Posterior cingulate gyrus (tissue), 11 donors: ENCODE measurements at places on chromosomes 3 and 15.

DNA sequence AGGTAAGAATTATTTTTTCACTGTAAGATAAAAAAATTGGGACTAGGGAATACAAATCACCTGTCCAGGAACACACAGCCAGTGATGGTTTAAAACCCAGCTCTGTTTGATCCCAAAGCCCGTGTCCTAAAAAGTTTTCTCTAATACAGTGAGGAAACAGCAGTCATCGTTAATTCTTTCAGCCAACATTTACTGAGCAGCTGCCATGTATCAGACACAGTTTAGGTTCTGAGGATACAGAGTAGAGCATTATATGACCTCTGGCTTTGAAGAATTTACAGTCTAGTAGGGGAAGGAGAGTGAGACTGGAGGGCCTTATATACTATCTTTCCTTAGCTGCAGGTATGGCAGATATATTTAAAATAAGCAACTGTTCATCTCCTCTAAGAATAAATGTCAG is 82.7 kb downstream of the KCNMB2 start:
- no peak for DNase-seq

- DNase-seq = no peak
Observed at GRCh38 chr15:100159436-100159835, 182.3 kb downstream of the ADAMTS17 start.

DNA sequence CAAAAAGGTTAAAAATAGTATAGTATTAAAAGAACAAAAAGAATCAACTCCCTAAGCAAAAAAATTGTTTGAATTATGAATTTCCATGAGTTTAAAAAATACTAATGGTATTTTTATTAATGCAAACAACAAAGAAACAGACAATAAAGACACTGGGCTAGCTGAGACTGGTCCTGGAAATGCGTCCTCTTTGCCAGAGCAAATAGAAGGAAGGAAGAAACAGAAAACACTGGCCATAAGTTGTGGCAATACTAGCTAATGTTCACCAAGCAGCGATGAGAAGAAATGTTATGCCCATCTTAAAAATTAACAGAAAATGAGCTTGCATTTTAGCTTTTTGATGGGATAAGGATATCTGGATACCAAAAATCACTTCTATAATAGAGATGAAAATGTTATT is 88.6 kb downstream of the TBL1XR1 start:
- no peak for DNase-seq

DNA sequence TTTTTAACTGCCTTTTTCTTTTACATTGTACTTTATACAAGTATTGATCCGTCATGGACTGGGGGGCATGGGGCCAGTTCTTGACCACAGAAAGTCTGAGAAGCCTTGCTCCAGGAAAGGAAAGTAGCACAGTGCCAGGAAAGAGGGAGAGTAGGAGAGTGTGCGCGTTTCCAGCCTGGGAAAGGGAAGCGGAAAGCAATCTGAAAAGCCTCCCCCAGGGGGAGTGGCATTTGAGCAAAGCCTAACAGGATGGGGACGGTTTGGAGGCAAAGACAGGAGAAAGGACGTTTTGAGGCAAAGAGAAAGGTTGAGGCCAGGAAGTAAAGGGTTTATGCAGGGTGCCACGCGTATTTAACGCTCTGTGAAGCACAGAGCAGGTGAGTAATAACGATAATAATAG is 116.9 kb downstream of the RORA start:
- DNase-seq = no peak

DNA sequence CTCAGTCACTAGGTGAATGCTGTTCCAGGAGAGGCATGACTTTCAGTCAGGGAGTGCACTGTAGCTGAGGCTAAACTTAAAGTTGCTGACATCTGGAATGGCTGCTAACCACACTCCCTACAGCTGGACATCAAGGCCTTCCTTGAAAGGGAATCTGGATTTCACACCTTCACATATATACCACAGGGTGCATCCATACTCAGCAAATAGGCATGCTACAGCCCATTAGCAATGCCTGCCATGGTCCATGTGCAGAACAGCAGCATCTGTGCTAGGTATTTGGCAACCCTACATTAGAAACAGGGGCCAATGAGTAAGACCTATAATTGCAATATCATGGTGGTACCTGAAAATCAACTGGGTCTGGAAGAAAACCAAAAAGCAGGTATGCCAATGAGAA is 74.8 kb downstream of the SNTN start:
- no peak for DNase-seq

DNA sequence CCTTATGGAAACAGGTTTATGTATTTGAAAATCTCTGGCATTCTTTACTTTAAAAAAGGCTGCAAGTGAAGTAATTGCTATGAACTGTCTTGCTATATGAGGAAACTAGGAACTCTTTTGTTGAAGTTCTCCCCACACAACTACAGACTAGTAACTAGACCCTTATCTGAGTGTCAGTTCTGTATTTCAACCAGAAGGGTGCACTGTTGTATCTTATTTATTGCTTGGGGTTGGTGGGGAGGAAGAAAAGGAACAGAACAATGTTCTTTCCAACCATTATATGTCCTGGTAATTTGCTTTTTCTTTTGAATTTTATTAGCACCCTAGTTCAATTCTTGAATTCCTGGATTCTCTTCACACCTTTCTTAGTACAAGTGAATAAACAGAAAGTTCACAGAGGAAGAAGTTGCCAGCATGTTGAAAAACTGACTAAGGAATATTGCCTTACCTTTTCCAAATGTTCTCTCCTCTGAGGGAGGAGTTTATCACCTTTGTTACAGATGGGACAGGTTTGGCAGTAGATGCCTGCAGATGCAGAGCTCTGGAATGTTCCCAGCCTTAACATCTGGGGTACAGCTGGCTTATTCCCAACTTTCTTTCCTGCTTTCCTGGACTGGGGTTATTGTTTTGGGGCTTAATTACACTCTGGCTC is 162.4 kb upstream of the CFAP20DC start:
- DNase-seq = no peak

GRCh38 chr3:7015683-7016440 is 154.9 kb downstream of the GRM7 start:
- DNase-seq = no peak

DNA sequence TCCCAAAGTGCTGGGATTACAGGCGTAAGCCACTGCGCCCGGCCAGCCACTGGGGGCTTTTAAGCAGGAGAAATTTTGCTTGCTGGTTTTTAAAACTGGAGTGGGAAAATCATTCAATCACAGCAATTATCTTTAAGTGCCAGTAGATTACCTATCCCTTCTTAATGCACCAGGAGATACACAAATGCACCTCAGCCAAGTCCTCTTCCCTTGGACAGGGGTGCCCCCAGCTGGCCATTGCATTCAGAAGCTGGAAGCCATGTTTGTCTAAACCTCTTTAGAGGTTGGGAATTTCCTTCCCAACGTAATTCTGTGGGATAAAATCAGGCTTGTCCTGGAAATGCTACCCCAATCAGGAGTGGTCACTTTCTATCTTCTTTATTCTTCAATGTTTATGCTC is 26.6 kb downstream of the MIX23 start:
- DNase-seq = no peak

- no peak for DNase-seq
Observed at GRCh38 chr3:69014022-69014580, 617 bp upstream of the EOGT start.

DNA sequence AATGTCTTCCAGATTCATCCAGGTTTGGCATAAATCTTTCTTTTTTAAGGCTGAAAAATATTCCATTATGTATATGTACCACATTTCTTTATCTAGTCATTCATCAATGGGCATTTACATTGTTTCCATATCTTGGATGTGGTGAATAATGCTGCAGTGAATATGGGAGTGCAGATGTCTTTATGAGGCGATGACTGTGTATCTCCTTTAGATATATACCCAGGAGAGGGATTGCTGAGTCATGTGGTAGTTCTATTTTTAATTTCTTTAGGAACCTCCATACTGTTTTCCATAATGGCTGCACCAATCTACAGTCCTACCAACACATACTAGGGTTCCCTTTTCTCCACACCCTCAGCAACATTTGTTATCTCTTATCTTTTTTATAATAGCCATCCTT is 96.3 kb downstream of the LRRC28 start:
- no peak for DNase-seq

DNA sequence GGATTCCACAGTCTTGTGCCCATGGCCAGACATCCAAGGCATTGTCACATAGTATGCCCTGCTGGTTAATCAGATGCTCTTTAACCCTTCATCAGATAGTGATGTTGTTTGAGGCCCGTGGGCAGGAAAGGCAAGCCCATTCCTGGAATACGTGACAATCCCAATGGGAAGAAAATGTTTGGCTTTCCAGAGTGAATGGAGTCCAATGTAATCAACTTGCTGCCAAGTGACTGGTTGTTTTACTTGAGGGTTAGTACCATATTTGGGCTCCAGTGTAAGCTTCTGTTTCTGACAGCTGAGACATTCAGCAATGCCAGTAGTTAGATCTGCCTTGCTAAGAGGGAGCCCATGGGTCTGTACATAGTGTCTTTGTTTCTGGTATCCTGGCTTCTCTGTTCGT is 31.3 kb downstream of the RPL39L start:
- DNase-seq = no peak

DNA sequence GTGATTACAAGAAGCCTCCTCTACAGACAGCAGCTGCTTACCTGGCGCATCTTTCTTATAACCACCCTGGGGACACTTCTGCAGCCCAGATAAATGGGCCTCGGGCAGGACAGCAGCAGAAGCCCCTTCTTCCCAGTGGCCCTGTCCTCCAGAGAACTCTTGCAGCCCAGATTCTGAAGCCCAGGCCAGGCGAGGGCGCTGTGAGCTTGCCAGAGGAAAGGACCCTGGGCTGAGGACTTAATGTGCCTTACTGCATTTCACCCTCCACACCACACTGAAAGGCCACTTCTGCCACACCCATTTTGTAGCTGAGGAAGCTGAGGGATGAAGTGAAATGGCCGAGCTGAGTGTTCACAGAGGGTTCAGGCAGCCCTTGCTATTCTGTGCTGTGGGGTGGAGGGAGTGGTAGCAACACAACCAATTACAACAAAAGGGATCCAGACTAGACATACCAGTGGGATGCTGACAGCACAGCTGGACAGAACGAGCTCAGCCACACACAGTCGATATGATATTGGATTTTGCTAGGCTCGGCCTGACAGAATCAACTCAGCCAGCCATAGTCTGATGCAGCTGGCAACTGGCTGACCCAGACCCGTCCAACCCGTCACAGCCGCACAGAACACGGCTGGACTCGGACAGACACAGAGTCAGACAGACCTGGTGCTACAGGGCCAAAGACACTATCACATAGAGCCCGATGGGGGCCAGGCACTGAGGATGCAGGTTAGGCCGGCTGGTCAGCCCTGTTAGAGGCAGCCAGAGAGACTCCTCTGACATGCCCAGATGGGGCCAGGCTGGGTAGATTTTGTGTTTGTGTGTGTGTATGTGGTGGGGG is 7.3 kb downstream of the ACOX2 start:
- no peak for DNase-seq

DNA sequence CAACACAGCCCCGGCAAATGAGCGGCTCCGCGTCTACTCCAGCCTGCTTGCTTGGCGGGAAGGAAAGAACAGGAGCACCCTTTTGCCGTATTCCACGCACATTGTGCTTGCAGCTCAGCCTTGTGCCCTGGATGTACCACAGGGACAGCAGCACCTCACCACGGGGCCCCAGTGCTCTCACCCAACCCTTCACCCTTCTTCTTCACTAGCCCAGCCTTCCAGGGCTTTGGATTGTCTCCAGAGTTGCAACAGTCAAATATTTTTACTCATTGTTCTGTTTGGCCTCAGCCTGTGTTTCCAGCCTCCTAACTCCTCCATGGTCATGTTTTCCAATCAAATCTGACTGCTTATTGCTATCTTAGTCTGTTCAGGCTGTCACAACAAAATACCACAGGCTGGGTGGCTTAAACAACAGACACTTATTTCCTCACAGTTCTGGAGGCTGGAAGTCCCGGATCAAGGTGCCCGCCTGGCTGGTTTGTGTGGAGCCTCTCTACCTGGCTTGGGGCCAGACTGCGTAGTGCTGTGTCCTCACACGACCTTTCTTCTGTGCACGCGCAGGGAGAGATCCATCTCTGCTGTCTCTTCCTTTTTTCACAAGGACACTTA is 79.2 kb upstream of the ABHD17C start:
- no peak for DNase-seq

- no peak for DNase-seq
Observed at GRCh38 chr3:197793247-197793646, 2.2 kb downstream of the LRCH3 start.

GRCh38 chr3:140166861-140167599 is 232.0 kb downstream of the CLSTN2 start:
- no peak for DNase-seq

DNA sequence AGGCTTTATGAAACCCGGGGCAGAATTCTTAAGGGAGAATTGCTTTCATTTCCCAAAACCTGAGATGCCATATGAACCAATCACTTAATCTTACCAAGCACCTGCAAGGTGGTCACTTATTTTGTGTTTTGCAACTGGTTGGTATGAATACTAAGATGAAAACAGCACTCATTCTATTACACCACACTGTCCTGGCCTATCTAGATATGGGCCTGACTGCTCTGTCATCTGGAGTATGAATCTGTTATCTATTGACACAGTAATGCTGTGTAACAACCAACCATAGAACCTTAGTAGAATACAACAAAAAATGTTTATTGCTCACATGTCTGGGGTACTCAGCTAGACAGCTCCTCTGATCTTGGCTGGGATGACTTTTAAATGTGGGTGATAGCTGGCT is 74.8 kb downstream of the TMEM266 start:
- DNase-seq = no peak

GRCh38 chr3:7001370-7001769 is 140.5 kb downstream of the GRM7 start:
- DNase-seq = no peak

DNA sequence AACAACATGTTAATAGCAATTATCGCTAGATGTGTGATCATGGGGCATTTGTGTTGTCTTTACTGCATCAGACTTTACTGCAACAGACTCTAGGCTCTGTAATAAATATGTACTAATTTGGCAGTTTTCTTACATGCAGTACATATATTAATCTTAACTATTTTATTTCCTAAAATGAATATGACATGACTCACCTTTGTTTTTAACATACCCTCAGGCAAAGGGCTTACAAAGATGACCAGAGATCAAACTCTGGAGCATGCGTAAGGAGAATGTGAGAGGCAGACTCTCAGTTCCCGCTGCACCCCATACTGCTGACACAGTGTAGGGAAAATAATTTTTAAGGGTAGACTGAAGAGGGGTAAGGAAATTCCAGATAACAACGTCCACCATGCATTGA is 7.2 kb upstream of the FAM174B start:
- no peak for DNase-seq
